ENCODE measurements at places on chromosomes 6 and 20. TPM values are rescaled to one million over a fixed set of nuclear protein-coding genes. Genes with fewer than 3 reads are reported as not detected.
A peak's percentile ranks its signal among the peaks of the same experiment; 100 is the strongest.

NRN1 gene
- 12.3 TPM for total RNA-seq

TSBP1 gene
- total RNA-seq, result not detected

SNAP25 gene
- 2.2 TPM for total RNA-seq

PTPRK gene
- 46.3 TPM for total RNA-seq

GRCh38 chr6:111456208-111456607, 26.8 kb downstream of the REV3L start:
- DNase-seq, result peak; percentile 26

DNA sequence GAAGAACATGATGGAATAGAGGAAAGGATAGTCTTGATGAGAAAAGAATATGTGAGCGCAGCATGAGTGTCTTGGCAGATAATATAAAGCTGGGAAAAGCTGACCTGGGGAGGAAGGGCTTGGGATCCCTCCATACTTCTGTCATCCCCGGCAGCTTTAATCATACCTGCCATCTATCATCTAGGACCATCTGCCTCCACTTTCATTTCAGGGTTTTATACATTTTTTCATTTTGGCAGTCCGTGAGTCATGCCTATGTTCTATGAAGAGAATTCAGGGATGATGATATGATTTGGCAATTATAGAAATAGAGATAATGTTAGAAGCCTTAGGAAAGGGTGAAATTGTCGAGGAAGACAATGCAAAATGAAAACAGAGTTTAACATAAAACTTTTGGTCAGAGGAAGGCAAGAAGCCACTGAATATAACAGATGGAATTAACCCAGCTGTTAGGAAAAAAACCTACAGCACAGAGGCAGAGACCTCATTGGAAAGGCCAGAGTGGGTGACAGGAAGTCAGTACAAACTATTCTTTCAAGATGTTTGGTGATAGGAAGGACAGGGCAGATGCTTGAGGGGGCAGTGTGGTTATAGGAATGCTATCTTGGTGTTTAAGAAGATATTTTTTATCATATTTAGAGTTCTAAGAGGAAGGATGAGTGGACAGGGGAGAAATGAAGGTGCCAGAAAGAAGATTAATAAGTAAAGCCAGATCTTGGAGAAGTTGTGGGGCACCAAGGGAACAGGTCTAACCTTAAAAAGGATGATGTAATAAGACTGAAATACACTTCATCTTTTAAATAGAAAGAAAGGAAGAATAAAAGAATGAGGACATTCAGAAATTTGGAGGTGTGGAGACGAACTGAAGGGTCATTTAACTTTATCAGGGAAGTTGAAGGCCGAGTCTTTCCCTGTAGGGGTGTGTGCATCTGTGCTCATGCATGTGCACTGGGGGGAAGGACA, 37.8 kb downstream of the MARCKS start:
- peak; percentile 34 for DNase-seq

DNA sequence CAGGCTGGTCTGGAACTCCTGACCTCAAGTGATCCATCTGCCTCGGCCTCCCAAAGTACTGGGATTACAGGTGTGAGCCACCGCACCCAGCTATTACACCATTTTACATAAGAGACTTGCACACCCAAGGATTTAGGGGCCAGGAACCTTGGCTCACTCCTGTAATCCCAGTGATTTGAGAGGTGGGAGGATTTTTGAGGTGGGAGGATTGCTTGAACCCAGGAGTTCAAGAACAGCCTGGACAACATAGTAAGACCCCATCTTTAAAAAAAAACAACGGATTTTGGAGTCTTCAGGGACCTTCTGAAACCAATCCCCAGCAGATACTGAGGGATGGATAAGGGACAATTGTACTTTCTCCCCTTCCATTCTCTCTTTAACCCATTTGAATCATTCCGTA, 55.3 kb upstream of the PIM1 start:
- DNase-seq, result no peak

DNA sequence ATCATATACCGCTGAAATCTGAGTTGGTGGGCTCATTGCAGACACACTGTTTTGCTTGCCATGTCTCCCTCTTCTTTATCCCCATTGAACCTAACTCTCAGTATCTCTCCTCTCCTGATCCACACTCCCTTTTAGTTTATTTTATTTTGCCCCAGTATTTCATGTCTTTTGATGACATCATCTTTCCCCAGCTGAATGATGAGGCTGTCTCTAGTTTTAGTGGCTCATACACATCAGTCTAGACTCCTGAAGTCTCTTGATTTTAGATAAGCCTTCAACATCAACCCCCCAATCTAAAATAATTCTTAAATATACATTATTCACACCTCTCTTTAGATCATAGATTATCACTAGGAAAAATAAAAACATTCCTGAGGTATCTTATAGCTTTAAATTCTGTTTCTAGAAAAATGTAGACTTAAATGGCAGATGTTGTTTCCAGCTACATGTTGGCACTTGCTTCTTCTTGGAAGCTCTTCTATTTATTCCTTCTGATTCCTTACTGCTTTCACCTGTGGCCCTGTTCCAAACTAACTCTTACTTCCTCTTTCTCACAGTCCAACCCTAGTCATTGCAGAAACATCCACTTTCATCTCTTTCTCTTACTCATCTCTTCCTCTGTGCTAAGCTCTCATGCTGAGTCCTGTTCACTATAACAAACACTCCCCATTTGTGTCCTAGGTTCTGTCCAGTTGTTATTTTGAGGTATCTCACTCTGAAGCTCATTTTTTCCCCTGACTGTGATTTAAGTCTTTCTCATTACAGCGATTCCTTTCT, 191.9 kb upstream of the SLC35B3 start:
- DNase-seq, result peak; percentile 18

GRCh38 chr6:37965964-37966676, 146.6 kb downstream of the ZFAND3 start:
- no peak for DNase-seq

DNA sequence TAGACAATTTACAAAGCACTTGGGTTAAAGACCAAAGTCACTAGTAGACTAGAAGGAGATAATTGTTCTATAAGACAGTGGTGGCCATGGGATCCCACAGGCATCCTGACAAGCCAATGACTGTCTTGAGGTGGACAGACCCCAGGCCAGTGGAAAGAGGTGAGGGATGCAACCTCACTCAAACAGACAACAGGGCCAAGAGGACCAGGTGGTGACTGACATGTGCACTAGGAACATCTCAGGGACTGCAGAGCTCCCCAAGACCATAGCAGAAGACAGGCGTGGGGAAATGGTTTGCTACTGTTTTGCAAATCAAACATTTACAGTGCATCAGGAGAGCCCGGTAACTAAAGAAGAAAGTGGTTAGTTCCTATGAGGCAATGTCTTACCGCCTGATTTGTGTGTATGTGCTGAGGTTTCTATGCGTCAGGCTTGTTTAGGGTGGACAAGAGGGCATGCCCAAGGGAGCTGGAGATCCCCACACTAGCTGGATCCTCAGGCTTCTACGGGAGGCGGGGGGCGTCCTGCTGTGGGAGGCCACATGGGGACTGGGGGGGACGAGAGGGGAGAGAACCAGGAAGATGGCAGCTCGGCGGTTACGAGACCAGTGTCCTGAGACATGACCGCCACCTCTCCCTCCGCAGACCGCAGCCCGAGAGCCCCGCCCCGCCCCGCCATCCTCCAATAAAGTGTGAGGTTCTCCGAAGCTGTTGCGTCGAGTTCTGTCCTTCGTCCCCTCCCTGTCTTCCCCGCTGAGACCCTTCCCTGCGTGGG, 623 bp upstream of the MRPS26 start:
- no peak for DNase-seq

GRCh38 chr20:25125636-25126035, 43.7 kb upstream of the VSX1 start:
- DNase-seq, result no peak

DNA sequence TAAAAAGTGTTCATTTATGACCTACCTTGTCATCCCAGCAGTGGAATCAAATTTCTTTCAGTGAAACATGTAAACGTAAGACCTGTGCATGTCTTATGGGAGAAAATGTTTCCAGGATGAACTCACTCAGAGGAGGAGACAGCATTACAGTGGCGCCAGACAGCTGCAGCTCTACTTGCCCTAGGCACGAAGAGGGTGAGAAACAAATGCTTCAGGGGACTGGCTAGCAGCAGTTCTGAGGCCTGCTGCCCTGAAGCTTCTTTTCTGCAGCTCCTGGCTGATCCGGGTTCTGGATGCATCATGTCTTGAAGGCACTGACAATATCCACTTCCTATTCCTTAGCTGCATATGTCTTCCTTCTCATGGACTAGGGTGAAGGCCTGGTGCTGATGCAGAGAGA, 120.2 kb downstream of the QRSL1 start:
- peak; percentile 54 for DNase-seq

DNA sequence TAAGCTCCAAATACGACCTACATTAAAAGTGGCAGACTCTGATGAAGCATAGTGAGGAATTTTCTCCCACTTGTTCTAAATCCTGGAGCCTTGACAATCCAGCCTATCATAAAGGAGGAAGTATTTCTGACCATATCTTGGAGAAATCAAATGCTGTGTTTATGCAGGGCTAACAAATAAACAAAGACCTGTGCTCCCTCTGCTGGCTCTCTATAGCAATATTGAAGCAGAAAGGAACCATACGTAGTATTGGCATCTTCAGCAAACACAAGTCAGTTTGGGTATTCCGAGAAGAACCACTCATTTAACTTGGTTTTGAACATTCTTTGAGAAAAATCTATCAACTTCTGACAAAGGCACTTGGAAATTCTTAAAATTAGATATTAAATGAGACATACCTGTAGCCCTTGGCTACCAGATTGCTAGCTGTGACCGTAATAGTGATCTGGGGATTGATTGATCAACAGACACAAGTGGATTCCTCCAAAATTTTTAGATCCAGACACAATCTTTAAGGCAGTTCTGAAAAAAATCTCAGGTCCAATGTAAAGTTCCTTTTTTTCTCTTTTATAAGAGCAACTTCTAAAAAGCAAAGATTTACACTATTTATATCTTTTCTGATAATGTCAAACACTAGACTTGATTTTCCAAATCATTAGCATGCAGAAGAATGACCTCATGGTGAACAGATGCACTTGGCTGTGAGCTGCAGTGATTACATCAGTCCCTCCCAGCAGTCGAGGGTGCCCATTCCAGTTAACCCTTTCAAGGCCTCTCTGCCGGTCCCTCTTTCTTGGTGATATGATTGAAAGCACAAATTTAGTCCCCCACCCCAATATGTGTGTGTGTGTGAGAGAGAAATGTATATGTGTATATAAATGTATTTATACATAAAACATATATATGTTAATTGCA, 40.2 kb downstream of the INSM1 start:
- peak; percentile 71 for DNase-seq
